ENCODE measurements at places on chromosomes 16 and 17. TPM values are rescaled to one million over a fixed set of nuclear protein-coding genes. Genes with fewer than 3 reads are reported as not detected.
A peak's percentile ranks its signal among the peaks of the same experiment; 100 is the strongest.

CNGB1 gene
- total RNA-seq: 1.1 TPM

DNA sequence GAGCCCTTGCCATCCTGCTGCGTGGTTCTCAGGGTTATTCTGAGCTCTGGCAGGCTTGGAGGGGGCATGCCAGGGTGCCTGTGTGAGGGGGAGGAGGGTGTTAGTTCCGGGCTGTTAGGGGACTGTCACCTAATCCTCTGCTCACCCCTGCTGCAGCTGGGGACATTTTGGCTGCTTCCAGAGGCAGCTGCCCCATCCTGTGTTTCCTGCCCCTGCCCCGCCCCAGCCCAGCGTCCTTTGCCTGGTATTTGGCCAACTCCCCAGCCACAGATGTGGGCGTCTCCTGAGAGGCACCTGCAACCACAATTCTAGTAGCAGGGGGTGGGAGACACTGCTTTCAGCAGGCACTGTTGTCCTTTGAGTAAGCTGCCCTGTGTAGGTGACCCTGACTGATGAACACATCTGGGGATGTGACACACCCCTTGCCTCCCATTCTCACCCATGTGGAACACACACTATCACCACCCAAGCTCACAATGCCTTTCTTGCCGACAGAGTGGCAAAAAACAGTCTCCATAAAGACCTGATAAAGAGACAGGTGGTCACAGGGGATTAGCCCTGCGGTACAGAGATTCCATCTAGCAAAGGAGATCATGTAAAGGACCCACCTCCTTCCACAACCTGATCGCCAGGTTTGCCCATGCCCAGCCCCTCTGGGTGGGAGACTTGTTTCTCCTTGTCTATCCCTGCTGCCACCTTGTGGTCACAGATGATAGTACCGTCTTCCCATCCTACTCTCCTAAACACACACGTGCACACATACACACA lies at the start of gene CHRNE:
TSS of gene CHRNE (minus strand) at position 48 of the 768 bp plus-strand sequence. CDS start at position 13, 35 bp downstream.
- H3K36me3 ChIP-seq: no peaks in the 10 kb centered on the region
- 0 out of 2 replicates have a peak within 1 kb of the TSS, but pooled peaks have one; percentile 7 for H3K27ac ChIP-seq
- peaks cover 13% of the 10 kb centered on the region for H3K4me1 ChIP-seq
- peak; percentile 83 for DNase-seq
- no peaks in the 10 kb centered on the region for H3K27me3 ChIP-seq

DOC2B gene
- not detected for total RNA-seq

NTN1 gene
- total RNA-seq: 24.5 TPM

DNA sequence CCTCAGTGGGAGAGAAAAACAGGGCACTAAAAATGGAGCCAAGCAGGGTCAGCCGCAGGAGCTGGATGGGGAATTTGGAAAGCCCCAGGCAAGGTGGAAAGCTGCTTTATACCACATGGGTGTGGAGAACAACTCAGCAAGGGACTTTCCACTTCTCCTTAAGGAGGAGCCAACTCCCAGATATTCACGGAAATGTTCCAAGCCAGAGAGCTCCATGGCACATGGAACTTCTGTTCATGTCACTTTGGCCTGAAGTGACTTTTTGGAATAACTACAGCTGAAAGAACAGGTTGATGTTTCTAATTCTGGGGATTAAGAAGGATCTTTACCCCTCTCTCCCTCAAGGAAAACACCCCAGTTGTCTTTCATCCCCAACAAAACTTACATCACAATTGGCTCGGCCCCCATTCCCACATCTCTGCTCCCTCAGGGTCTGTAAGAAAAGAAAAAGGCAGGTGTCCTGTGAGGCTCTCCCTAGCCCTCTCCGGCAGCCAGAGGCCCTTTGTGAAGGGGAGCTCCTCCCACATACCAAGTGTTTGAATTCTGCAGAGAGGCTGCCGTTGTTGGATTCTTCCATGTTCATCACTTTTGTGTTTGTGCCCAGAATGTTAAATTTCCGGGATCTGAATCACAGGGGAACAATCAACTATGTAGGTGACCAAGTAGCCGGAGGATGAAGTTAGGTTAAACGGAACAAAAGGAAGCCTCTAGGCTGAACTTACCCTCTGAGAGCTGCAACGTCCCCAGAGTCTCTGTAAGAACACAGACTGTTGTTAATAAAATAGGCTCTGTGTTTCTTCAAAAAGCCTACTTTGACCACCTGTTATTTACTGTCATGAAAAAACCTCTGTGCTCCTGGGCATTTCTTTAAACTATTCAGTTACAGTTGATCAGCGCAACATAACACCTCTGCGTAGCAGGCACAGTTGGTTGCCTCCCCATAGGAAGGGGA lies 41.0 kb downstream of the STAT5A start:
- H3K36me3 ChIP-seq: peaks cover 27% of the 10 kb centered on the region
- DNase-seq: peak; percentile 71
- H3K4me3 ChIP-seq: peak overlapping the region; percentile 42
- H3K27ac ChIP-seq: peak overlapping the region; percentile 96
- H3K27me3 ChIP-seq: no peaks in the 10 kb centered on the region
- H3K4me1 ChIP-seq: peaks cover 69% of the 10 kb centered on the region
